ENCODE measurements at places on chromosomes 4 and X.

DNA sequence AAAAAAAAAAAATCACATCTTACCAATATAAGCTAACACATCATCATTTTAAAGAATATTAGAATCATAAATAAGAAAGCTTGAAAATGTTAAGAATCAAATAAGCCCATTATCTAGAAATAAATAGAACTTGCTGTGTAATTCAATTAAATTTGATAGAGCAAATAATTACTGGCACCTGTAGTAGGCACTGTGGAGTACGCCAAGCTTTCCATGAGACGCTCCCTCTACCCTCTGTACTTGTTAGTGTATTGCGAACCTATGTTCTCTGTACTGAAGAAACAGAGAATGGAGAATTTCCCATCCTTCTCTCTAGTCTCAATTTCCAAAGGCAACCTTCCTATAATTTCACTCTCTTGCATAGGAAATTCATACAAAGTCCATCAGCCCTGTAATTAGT lies 61.7 kb upstream of the HAND2 start:
- DNase-seq: no peak

DNA sequence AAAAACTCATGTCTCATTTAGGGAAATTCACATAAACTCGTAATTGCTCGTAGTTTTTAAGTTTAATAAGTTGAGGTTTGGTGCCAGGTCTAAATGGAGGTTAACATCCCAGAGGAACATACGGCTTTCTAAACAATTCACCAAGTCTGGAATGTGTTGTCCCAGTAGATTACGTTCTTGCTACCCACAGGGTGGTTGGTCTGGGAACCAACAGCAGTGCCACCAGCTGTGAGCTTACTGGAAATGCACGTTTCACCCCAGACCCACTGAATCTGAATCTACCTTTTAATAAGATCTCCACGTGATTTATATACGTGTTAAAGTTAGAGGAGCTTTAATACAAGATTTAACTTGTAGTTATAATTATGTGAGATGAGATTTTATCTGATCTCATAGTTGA lies 134.3 kb downstream of the BMPR1B start:
- no peak for DNase-seq

- no peak for DNase-seq
These were observed 173.0 kb downstream of the GPC3 start for GRCh38 chrX:133812402-133812801.

DNA sequence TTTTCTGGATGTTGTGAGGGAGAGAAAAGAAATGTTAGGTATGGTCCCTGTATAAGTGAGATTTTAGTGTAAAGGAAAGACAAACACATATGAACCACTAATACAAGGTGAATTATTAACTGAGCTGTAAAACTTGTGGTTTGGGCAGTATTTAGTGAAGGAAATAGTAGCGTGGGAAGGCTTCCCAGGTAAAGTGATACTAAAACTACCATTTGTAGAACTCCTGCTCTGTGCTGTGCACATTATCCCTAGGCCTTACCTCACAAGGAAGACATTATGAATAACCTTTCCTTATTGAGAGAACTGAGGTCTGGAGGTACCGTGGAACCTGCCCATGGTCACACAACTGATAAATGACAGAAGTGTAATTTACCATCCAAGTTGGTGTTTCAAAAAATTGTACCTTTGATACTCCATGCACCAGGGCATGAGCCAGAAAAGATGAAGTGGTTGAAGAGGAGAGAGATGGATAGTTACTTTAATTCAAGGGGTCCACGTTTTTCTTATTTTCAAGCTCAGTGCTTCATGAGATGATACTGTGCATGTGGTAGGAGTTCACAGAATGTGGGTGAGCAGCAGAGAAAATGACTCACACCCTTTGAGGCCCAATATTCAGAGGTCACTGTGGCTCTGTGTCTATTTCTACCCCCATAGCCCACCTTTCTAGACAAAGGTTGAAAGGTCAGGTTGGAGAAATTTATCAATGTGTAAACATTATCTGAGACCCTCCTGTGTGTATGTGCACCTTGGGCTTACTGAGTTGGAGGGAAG lies 2.6 kb upstream of the VSIG4 start:
- no peak for DNase-seq

GRCh38 chr4:89140168-89140759 lies 28.9 kb downstream of the TIGD2 start:
- no peak for DNase-seq

- DNase-seq: no peak
These were observed 3.3 kb downstream of the SH3BP2 start for GRCh38 chr4:2795893-2796848.

- DNase-seq: no peak
These were observed 91.7 kb downstream of the SPATA18 start for GRCh38 chr4:52142816-52143215.

- DNase-seq: no peak
These were observed 53.7 kb downstream of the KDM5C start for GRCh38 chrX:53171356-53171755.

DNA sequence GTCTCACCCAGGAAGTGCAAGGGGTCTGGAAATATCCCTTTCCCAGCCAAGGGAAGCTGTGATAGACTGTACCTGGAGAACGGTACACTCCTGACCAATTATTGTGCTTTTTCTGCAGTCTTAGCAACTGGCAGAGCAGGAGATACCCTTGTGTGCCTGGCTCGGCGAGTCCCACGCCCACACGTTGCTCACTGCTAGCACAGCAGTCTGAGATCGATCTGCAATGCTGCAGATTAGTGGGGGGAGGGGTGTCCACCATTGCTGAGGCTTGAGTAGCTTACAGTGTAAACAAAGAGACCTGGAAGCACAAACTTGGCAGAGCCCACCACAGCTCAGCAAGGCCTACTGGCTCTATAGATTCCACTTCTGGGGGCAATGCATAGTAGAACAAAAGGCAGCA lies 138.5 kb downstream of the CHRDL1 start:
- no peak for DNase-seq

DNA sequence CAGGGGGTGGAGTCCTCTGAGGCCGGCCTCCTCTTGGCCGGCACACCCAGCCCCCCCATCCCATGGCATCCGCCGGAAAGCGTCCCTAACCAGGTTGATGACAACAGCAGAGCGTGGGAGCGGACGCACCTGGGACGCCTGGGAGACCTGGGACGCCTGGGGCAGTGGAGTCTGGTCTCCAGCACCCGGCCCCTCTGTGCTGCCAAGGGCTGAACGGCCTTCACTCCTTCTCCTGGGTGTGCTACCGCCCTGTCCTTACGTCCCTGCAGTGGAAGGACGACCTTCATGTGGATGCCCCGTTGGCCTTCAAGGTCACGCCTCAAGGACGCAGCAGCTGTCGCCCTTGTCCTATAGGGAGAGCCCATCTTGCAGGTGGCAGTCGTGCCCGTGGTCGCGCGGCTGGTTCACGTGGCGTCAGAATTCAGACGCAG lies 26.9 kb downstream of the NKX1-1 start:
- DNase-seq: no peak

GRCh38 chr4:175536852-175537453 lies 275.1 kb downstream of the GPM6A start:
- no peak for DNase-seq

- no peak for DNase-seq
These were observed 34.6 kb upstream of the DCAF8L2 start for GRCh38 chrX:27555514-27555913.

- no peak for DNase-seq
These were observed 5.9 kb downstream of the SOWAHB start for GRCh38 chr4:76892001-76892400.

GRCh38 chr4:87632469-87632868 lies 17.6 kb upstream of the DMP1 start:
- no peak for DNase-seq

- no peak for DNase-seq
These were observed 138.0 kb upstream of the USP9X start for GRCh38 chrX:40947276-40947675.

- no peak for DNase-seq
These were observed 448.1 kb upstream of the RASGEF1B start for GRCh38 chr4:81919810-81920209.

DNA sequence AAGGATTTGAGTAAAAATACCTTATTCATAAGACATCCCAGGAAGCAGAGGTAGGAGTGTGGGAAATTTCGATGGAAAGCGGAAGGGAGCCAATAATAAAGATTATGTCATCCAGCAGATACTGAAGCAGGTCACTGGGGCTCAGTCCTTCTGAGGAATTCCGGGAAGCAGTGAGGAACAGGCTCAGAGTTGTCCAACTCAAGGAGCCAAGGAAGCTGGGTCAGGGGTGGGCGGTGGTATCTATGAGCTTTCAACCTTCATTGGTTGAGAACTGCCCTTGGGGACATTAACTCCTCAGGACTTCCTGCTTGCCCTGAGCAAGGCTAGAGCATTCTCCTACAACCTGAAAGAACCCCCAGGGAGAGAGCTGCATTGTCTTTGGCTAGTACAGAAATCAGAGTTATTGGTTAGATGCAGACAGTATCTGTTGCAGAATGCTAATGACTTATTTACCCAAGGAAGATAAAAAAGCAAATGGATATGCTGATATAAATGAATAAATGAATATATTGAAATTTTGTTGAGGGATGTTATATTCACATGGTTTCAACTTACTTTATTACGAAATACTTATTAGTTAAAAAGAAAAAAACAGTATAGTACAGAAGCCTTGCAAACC lies 68.2 kb downstream of the DMP1 start:
- DNase-seq: no peak

- no peak for DNase-seq
These were observed 66.1 kb downstream of the POLA1 start for GRCh38 chrX:24759786-24760185.

DNA sequence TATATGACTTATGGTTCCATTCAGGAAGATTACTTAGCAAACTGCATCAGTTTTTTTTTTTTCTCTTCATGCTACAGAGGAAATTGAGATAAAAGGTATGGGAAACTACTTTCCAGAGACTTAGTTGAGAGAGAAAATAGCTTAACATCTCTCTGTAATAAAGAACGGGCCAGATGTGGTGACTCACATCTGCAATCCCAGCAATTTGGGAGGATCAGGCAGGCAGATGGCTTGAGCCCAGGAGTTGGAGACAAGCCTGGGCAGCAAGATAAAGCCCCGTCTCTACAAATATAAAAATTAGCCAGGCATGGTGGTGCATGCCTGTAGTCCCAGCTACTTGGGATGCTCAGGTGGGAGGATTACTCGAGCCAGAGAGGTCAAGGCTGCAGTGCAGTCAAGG lies 271.2 kb upstream of the TENM3 start:
- no peak for DNase-seq

GRCh38 chrX:123764967-123765871 lies 32.4 kb upstream of the THOC2 start:
- DNase-seq: peak; percentile 7

DNA sequence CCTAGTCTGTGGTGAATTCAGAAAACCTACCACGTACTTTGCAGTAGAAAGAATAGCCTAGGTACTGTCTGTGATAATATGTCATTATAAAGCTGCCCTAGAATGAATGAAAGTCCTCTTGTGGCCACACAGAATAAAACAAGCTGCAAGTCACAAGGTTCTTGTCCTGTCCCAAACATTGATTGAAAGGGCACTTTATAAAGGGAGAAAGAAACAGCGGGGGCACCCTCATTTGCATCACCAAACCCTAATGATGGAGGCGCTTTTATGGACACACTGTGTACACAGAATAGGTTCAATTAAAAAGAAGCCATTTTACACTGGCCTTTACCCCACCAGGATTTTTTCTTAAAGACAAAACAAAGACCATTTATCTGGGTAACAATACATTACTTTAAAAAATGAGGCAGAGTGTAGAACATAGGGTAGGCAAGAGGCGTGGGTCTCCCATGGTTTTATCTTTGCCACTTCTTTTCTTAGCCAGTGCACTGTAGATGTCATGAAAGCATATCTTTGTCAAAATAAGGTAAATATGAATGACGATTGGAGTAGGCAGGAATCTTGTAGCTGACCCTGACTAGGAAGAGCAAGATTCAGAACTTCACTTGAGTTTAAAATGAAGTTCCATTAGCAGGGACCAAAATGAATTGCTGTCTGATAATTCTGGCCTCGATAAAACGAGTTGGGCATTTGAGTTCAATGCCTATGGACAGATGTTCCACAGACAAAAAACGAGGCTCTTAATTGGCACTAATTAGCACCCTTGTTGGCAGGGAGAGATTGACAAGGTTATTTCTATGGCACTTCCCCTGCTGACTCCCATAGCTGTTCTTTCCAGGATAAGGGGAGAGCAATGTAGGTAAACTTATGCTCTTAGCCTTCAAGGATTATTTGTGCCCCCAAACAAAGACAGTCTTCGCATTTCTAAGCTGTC lies 365.1 kb downstream of the AFF2 start:
- no peak for DNase-seq

- no peak for DNase-seq
These were observed 300.2 kb downstream of the GPM6A start for GRCh38 chr4:175511861-175512260.

DNA sequence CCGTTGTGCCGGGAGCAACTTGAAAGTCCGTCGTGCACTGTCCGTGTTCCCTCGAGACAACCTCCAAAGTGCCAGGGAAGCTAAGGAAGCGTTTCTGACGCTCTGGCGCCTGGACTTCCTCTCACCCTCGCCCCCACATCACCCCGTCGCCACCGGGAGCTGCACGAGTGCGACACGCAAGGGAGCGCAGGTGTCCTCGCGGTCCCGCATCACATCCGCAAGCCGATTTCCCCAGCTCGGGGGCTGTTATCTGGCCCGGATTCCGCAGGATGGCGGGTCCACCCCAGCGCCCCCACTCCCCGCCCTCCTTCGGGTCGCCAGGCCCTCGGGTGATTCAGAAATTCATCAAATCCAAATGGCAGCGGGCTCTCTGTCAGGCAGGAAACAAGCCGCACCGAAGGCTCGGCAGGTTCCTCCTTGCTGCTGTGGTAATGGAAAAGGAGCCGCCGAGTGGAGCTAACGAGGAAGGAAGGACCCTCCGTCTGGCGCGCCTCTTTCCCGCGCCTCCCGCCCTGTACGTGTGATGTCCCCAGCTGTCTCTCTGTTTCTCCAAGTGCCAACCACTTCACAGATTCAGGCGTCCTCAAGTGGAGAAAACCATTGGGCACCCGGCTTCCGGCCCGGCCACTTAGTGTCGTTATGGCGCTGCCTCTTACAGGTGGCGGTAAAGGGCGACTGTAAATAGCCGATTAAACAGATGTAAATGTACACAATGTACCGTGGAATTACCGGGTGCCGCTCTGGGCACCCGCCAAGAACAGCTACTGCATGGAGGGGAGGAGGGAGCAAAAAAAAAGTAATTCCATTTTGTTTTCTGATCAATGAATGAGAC lies 921 bp upstream of the SETD7 start:
- peak; percentile 30 for DNase-seq

- no peak for DNase-seq
These were observed 45.7 kb downstream of the WWC2 start for GRCh38 chr4:183144787-183145186.

DNA sequence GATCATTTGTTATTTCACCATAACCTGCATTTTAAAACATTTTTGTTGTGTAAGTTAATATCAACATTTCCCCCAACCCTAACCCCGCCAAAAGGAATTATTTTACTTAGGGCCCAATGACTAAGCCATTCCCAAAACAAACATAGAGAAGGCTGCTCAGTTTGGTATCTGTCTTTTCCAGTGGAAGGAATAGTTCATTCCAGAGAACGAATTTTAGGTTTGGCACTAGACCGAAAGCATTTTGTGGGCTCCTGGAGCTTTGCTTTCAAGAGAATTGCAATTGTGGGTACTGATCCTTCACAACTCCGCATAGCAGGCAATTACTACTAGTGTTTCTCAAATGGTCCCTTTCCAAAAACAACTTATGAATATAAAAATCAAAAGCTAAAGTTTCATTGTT lies 226.7 kb upstream of the MAD2L1 start:
- DNase-seq: no peak

GRCh38 chr4:144208074-144208473 lies 67.6 kb upstream of the GYPA start:
- DNase-seq: no peak

All from stimulated activated CD4-positive, alpha-beta T cell treated with anti-CD3 and anti-CD28 coated beads, Interleukin-1b, Interleukin-23, amount 100 ng/mL, for 24 hours (primary cell).